ENCODE measurements at places on chromosomes 1 and 21. TPM values are rescaled to one million over a fixed set of nuclear protein-coding genes. Genes with fewer than 3 reads are reported as not detected.

MSH4 gene
- total RNA-seq: 0.13 TPM

OR14A2 gene
- not detected for total RNA-seq

NPHS2 gene
- total RNA-seq: not detected

HCRTR1 gene
- total RNA-seq: not detected

PTPN7 gene
- total RNA-seq: not detected

Measured in articular chondrocyte of knee joint (primary cell).